ENCODE measurements at places on chromosomes 16 and 17.
A peak's percentile ranks its signal among the peaks of the same experiment; 100 is the strongest.

GRCh38 chr17:70310221-70310672 lies 140.9 kb downstream of the KCNJ2 start:
- DNase-seq: no peak

GRCh38 chr17:73513426-73513825 lies 130.8 kb downstream of the SDK2 start:
- no peak for DNase-seq

DNA sequence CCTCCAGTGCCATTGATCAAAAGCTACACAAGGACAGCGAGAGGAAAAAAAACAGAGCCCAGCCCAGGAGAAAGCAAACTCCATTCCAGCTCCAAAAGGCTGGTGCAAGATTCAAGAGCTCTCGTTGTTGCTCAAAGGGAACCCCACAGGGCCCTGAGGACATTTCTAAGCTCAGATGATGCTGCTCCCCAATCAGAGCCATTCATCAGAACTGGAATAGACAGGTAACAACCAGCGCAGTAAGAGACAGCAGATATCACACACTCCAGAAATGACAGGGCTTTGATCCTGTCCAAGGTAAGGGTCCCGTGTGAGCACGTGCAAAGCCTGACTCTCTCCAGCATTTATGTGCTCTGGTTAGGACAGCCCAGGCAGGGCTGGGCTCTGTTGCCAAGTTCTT lies 20.1 kb downstream of the PMP22 start:
- DNase-seq: no peak

DNA sequence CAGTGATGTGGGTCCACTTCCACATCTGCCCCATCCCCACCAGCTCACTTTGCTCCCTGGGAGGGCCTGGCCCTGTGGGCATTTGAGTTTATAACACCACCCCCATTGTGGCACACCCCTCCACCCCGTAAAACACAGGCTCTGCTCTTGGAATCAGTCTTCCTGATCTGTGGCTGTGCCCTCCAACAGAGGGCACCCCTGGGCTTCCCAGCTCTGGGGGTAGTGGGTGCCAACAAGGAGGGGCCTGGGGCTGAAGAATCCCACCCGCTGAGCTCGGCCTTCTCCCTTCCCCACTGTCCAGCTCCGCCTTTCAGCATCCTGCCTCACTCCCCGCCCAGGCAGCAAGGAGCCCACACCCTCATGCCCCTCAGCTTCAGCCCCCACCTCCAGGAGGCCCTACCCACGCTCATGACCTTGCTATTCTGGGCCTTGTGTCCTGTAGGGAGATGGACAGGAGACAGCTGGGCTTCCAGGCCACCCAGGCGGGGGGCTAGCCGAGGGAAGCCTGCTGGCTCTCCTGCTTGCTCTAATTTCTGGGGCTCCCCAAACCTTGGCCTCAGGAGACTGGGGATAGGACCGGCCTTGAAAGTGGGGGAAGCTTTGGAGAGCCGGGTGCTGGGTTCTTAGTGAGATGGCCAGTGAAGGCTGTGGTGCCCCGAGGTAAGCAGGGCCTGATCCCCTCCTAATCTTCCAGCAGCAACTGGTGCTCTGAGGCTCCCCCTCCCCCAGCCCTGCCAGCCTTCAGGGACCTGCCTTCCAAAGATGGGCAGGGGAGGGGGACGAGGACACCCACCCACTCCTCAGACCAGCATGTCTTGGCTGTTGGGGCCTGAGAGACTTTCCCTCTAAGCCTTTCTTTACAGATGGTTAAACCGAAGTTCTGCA lies 2.9 kb upstream of the ATP2A1 start:
- DNase-seq: no peak

GRCh38 chr17:59607817-59608403 lies 11.8 kb upstream of the CLTC start:
- peak; percentile 15 for DNase-seq

DNA sequence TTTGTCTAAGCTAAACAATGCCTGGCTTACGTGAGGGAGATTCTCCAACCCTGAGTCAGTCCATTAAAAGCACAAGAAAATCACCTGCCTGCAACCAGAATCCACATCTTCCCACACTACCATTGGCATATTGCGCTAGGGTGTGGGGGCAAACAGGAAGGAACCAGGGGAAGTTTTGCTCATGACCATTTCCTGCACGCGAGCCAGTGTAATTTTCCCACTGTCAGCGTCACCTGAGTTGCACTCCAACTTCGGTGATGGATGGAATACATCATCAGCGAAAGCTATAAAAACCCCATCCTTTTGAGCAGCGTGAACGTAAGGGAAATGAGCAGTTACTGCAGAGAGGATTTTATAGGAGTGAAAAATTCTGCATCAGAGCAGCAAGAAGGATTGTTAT lies 167.9 kb upstream of the NOL11 start:
- DNase-seq: no peak

DNA sequence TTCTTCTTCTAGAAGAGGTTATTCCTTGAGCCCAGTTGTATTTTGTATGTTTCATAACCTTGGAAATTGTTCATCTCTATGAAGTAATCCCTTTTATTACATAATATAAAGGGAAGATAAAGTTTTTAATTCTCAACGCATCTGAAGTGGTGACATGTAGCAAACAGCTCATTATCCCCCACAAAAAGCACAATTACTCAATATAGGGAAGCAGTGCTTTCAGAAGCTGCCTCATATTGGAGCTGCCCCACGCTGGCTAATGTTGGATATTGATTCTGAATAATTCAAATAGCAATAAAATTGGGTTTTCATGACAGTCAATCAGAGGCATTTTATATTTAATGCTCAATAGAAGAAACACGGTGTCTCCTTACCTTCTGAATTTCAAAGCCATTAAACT lies 604.3 kb upstream of the RBFOX1 start:
- DNase-seq: no peak

Data from NCI-H1694 treated with DMSO at 0.1 percent for 48 hours (cell line).